ENCODE measurements at places on chromosomes 13 and 19.

DNA sequence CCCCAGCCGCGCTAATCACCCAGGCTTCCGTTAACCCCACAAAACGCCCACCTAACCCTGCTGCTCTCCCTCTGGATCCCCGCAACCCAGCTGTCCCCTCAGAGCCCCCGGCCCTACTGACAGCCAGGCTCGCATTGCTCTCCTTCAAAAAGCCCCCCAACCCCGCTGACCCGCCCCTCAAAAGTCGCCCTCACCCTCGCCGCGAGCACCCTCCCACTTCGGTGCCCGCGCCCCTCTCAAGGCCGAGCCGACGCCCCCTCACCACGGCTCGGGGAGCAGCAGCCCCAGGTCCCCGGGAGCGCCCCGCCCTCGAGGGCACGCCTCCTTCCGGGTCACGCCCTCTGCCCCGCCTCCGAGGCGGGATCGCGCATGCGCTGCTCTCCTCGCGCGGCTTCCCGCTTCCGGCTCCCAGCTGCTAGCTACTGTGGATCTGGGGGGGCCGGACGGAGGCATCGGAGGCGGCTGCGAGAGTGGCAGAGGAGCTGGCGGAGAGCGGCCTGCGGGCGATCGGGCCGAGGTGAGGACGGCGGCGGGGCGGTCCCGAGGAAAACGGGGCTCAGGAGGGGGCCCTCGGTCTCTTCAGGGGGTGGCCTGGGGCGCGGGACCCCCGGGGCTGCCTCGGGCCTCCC lies 46.1 kb downstream of the ARHGEF18 start:
- peak; percentile 89 for DNase-seq

- no peak for DNase-seq
Observed at GRCh38 chr13:113493315-113493951, 2.9 kb upstream of the DCUN1D2 start.

DNA sequence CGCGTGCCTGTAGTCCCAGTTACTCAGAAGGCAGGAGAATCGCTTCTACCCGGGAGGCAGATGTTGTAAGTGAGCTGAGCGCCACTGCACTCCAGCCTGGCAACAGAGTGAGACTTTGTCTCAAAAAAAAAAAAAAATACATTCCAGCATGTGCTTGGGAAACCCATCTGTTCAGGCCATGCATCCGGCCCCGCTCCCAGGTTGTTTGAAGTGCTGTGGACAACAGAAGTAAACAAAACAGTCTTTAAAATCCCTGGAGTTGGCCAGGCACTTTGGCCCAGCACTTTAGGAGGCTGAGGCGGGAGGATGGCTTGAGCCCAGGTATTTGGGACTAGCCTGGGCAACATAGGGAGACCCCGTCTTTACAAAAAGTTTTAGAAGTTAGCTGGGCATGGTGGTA lies 3.2 kb upstream of the PTPRS start:
- DNase-seq, result no peak

DNA sequence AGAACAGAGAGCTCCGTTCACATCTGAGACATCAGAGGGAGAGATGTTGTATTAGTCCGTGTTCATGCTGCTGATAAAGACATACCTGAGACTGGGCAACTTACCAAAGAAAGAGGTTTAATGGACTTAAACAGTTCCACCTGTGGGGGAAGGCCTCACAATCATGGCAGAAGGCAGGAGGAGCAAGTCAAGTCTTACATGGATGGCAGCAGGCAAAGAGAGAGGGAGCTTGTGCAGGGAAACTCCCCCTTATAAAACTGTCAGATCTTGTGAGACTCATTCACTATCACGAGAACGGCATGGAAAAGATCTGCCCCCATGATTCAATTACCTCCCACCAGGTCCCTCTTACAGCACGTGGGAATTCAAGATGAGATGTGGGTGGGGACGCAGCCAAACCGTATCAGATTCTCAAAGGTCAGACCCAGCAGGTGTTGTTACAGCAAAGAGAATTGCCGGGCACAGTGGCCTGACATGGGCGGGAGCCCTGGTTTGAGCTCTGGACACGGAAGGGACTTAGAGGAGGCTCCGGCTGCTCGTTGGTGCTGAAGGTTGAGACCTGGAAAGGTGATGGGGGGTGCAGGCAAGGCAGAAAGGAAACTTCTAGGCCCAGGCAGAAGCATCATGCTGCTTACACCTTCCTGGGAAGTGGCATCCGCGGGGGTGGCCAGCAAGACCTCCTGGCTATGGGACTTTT lies 33.1 kb downstream of the PEX11G start:
- no peak for DNase-seq

GRCh38 chr13:49683489-49683888 lies 7.8 kb downstream of the EBPL start:
- peak; percentile 51 for DNase-seq

DNA sequence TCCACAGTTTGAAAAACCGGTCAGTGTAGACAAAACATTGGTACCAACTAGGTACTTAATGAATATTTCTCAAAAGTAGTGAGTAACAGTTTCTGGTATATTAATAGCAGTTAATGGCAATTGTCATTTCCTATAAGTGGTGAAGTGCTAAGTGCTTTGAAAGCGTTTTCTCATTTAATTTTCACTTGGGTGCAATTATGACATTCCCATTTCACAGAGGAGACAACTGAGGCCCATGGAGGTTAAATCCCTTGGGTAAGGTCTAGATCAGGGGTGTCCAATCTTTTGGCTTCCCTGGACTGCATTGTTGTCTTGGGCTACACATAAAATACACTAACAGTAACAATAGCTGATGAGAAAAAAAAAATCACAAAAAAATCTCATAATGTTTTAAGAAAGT lies 687 bp upstream of the SYT3 start:
- no peak for DNase-seq

GRCh38 chr13:28159057-28159456 lies 20.7 kb downstream of the PAN3 start:
- DNase-seq, result no peak

GRCh38 chr13:53068585-53069520 lies 40.2 kb downstream of the OLFM4 start:
- DNase-seq, result no peak

GRCh38 chr19:17468302-17469091 lies 1.8 kb upstream of the SLC27A1 start:
- DNase-seq, result no peak

DNA sequence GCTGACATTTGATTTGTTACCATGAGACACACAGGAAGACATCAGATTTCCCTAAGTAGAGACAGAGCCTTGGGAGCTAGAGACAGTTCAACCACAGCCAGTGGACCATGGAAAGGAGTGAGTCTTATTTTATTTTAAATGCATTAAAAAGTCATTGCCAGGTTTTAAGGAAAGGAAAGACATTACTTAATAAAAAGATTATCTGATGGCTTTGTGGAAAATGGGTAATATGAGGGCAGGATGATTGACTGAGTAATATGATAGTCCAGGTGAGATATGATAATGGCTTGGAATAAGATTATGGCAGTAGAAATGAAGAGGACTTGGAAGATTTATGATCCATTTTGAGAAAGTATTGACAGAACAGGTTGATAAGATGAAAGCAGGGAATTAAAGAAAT lies 580.1 kb downstream of the GPC5 start:
- no peak for DNase-seq

- DNase-seq, result no peak
Observed at GRCh38 chr13:109408591-109409382, 377.6 kb downstream of the IRS2 start.

GRCh38 chr19:46056536-46056935 lies 15.7 kb upstream of the IGFL4 start:
- DNase-seq, result no peak

DNA sequence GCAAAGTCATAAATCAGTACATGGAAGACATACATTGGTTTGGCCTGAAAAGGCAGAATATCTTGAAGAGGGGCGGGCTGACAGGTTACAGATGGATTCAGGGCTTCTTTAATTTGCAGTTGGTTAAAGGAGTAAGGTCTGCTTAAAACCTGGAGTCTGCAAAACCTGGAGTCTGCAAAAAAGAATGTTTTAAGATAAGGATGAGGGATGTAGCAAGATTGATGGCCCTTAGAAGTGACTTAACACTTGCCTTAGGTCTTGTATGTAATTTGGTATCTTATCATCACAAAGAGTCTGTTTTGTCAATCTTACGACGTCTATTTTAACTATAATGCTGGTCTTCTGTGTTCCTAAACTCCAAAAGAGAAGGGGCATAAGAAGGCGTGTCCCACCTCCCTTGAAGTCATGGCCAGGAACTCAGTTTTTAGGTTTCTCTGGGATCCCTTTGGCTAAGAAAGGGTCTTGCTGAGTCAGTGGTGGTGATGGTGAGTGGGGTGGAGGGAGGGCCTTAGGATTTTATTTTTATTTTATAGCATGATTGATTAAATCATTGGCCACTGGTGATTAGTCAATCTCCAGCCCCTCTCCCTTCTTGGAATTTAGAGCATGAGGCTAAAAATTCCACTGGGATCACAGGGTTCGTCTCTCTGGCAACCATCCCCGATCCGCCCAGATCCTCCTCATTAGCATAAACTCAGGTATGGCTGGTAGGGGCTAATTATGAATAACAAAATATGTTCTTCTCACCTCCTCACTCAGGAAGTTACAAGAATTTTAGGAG lies 10.1 kb upstream of the HAS1 start:
- DNase-seq, result no peak

- DNase-seq, result peak; percentile 23
Observed at GRCh38 chr19:7395360-7396066, 46.8 kb downstream of the ARHGEF18 start.

GRCh38 chr19:45616704-45617017 lies 14.6 kb upstream of the GPR4 start:
- no peak for DNase-seq

- DNase-seq, result no peak
Observed at GRCh38 chr13:41835871-41836270, 125.0 kb downstream of the VWA8 start.

Measured in activated naive CD4-positive, alpha-beta T cell treated with anti-CD3 and anti-CD28 coated beads for 36 hours (primary cell).